ENCODE measurements at places on chromosomes 3 and 15.

DNA sequence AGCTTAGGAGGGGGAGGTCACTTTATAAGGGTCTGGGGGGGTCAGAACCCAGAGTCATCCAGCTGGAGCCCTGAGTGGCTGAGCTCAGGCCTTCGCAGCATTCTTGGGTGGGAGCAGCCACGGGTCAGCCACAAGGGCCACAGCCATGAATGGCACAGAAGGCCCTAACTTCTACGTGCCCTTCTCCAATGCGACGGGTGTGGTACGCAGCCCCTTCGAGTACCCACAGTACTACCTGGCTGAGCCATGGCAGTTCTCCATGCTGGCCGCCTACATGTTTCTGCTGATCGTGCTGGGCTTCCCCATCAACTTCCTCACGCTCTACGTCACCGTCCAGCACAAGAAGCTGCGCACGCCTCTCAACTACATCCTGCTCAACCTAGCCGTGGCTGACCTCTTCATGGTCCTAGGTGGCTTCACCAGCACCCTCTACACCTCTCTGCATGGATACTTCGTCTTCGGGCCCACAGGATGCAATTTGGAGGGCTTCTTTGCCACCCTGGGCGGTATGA, at the start of gene RHO:
TSS of gene RHO (plus strand) at position 51 of the 512 bp plus-strand sequence. CDS start at position 146, 95 bp downstream.
- DNase-seq, result no peak

DNA sequence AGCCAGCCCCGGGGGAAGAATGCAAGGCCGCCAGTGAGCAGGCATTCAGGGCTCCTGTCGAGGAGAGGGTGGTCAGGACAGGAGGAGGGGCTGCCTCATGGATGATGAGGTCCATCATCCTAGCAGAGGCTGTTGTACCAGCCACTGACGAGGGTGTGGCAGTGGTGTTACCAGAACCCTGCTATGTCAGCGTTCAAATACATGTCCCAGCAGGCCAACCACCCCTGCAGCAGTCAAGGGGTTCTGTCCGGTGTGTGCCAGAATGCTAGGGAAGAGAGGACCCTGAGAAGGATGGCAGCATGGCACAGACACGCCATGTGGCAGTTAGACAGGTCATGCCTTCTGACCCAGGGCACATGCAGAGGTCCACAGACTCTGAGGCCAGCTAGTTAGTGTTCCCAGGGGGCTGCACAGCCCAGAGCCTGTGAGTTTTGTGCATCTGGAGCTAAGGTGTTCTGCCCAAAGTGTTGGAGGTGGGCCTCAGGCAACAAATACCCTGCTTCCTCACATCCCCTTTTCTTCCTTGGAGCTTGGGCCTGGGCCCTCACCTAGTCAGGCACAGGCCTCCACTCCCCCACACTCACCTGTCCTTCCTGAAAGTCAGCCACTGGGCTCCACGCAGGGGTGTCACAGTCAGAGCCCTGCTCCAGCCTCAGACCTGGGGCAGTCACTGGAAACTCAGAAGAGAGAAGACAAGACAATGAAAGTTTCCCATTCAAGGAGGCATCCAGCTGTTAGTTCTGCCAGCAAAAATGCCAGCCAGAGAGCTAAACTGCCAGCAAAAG, 7.8 kb downstream of the PAK6 start:
- DNase-seq, result no peak

- no peak for DNase-seq
Observed at GRCh38 chr3:8607234-8608040, 37.2 kb downstream of the SSUH2 start.

- no peak for DNase-seq
Observed at GRCh38 chr3:172171396-172172075, 132.2 kb downstream of the FNDC3B start.

- no peak for DNase-seq
Observed at GRCh38 chr15:78045189-78045588, 32.3 kb downstream of the TBC1D2B start.

DNA sequence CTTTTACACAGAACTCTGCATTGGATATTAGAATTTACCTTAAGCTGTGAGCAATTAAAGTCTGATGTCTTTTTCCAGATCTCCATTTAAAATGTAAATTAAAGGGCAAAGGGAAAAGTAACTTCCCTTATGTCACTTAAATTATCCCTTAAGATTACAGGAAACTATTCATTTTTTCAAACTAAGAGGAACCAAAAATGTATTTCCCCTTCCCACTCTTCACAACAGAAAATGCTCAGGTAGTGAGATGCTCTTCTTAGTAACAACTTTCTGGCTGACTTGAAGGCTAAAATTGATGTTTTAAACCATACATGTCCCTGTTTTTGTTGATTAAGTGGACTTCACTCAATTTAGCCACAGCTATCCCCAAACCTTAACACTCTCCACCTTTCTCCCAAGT, 17.6 kb downstream of the RSL24D1 start:
- DNase-seq, result no peak

DNA sequence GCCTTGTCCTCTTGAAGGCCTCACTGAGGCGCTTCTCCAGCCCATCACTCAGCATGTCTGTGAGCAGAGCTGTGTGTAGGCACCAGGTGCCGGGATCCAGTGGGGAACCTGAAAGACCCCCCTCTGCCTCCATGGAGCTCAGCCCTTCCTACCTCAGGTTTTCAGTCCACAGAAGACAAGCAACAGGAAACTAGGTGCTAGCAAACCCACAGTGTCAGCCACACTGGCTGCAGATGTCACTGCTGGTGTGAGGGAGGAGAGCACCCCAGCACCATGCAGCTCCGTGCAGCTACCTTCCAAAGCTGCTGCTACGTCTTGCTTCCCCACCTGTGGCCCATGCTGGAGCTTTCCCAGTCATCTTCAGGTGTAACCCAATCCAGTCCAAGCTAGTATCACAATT, 17.9 kb downstream of the PSTPIP1 start:
- DNase-seq, result no peak
